ENCODE measurements at places on chromosomes 7 and 10.

GRCh38 chr10:80415734-80416478 lies 7.6 kb downstream of the PRXL2A start:
- DNase-seq = no peak

GRCh38 chr10:73232887-73233286 lies 14.2 kb downstream of the DNAJC9 start:
- DNase-seq = no peak

DNA sequence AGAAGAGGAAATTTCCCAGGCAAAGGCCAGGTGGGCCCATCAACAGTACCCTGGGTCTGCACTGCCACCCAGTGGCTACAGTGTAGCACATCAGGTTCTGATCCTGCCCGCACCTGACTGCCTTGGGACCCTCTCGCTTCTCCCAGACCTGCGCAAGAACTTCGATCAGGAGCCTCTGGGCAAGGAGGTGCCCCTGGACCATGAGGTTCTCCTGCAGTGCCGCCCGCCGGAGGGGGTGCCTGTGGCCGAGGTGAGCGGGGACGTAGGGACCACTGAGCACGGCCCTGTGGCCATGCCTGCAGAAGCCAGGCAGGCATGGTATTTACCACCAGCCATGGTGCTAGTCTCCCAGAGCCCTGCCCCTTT lies 33.9 kb upstream of the SLC29A3 start:
- peak; percentile 48 for DNase-seq

- no peak for DNase-seq
Observed at GRCh38 chr10:48634198-48634983, 29.5 kb upstream of the ARHGAP22 start.

GRCh38 chr10:97406064-97406463 lies 4.9 kb upstream of the RRP12 start:
- no peak for DNase-seq

DNA sequence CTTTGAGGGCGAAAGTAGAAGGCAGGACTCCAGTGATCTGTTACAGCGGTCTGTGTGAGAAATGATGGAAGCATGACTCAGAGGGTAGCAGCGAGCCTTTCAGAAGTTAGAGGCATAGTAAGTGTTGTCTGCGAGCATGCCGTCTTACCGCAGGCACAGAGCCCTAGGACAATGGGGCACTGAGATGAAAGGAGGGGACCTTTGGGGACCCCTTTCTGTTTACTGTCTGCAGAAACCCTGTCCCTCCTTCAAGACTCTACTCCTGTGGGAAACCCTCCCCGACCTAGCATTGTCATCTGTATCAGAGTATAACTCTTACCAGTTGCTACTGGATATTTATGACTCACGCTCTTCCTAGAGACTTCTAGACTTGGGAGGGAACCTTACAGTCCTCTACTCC lies 87.2 kb upstream of the AGK start:
- no peak for DNase-seq

All from cerebellar nuclear complex (tissue), 1 donor.